T-helper 1 cell (primary cell): ENCODE measurements at places on chromosomes 7 and 10.

- no peak for DNase-seq
Measured at GRCh38 chr10:74593470-74593869, 232.9 kb upstream of the KAT6B start.

GRCh38 chr7:74217455-74218342, 7.9 kb downstream of the LAT2 start:
- DNase-seq = no peak

- no peak for DNase-seq
Measured at GRCh38 chr10:60661637-60662036, 116.6 kb upstream of the CDK1 start.

- DNase-seq = no peak
Measured at GRCh38 chr7:39754326-39755120, 131.2 kb downstream of the RALA start.

DNA sequence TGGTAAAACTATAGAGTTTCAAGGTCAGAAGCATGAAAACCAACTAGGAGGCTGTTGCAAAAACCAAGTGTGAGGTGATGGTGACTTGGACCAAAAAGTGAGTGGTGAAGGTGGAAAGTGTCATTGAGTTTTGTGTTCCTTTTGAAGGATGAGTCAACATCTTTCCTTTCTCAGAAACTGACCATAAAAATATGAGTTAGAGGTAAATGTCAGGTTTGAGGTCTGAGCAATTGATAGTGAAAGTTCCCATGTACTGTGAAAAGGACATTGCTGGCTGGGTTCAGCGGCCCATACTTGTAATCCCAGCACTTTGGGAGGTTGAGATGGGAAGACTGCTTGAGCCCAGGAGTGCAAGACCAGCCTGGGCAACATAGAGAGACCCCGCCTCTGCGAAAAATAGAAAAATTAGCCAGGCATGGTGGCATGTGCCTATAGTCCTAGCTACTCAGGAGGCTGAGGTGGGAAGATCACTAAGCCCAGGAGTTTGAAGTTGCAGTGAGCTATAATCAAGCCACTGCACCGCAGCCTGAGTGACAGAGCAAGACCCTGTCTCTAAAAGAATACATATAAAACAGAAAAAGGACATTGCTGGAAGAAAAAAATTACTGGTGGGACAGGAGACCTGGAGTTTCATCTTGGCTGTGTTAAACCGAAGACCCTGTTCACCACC, 89.3 kb upstream of the ARID5B start:
- no peak for DNase-seq

GRCh38 chr7:130985361-130985760, 251.4 kb upstream of the KLF14 start:
- no peak for DNase-seq

- DNase-seq = peak; percentile 18
Measured at GRCh38 chr10:123995461-123996131, 97.8 kb downstream of the CHST15 start.

DNA sequence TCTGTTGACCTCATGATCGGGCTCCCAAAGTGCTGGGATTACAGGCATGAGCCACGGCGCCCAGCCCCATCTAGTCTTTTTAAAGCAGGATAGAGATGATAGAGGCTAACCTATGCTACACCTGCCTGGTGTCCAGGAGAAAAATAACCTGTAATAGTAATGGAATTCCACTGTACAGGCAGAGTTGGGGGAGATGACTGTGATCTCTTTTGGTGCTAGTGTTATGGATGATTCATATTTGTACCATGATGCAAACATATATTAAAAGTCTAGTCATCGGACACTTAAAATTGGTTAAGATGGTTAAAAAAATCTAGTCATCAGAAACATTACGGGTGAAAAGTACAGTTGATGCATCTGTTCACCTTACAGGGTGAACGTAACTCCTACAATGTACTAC, 6.1 kb upstream of the SAR1A start:
- DNase-seq = no peak
